ENCODE measurements at places on chromosomes 3 and 15. TPM values are rescaled to one million over a fixed set of nuclear protein-coding genes. Genes with fewer than 3 reads are reported as not detected.

Gene MINAR1
- total RNA-seq, result 0.79 TPM

Gene CLDN11
- total RNA-seq, result 0.33 TPM

Gene FEZF2
- total RNA-seq, result not detected

Gene ISG20
- 0.97 TPM for total RNA-seq

Gene TMEM108
- total RNA-seq, result 10.8 TPM

Gene ATP11B
- total RNA-seq, result 73.9 TPM

Gene SOX14
- not detected for total RNA-seq

Gene GOLGA8S
- not detected for total RNA-seq

Gene CCDC191
- total RNA-seq, result not detected

Gene XPC
- 16.3 TPM for total RNA-seq

Gene KCNH8
- not detected for total RNA-seq

Gene ALDH1L1
- total RNA-seq, result 0.08 TPM

GRCh38 chr3:50322386-50323091 is at the start of gene HYAL2:
TSS of gene HYAL2 (minus strand) at chr3:50322745. CDS start at chr3:50320489, 2,256 bp downstream.
- no peak for DNase-seq

DNA sequence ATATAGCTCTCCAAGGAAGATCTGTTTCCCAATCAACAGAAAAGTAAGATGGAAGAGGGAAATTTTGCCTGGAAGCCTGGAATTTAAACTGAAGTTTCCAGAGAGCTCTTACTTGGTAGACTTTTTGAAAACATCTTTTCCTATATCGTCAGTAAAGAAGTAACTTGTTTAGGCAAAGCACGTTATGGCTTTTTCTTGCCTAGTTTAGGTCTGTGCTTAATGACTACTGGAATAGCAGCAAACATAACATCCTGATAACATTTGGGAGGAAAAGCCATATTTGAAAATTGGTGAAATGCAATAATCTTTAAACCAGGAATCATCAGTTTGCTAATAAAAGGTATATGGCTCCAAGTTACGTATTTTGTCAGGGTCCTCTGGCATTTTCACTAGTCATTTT is 160.4 kb upstream of the CGNL1 start:
- DNase-seq, result no peak

DNA sequence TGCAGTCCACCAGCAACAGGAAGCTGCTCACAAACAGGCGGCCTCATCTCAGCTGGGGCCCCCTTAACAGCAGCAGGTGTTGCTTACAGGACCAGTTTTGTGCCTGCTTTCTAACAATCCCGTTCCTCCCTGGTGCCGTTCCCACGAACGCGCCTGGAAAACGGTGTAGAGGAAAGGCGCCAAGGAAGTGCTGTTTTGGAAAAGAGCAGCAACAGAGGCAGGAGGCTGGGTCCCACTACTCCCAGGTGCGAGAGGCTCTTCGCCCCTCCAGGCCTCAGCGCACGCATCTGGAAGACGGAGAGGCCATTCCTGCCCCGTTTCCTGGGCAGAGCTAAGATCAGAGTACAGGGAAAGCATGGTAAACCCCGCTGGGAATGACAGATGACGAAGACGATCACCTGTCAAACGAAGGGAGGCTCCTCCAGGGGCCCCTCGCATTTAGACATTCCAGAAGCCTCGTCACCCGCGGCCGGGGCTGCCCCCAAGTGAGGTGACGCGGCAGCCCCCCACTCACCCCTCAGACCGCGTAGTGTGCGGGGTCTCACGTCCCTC is 603 bp downstream of the SCAPER start:
- DNase-seq, result peak; percentile 64

DNA sequence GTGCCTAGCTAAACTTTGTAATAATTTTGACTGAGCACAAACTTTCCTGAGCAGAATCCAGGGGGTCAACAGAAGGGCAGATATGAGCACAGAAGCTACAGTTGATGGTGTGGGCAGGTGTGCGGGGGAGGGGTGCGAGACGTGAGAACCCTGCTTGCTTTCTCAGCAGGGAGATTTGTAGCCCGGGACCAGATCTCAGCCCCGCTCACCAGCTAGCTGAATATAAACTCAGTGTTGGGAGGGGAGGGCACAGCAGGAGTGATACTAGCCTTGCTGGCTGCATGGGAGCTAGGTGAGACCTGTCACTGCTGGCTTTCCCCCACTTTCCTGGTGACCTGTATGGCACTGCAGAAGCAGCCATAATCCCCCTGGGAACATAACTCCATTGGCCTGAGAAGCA is 83.4 kb downstream of the CLDN1 start:
- no peak for DNase-seq

GRCh38 chr3:197501879-197502620 is 53.7 kb downstream of the BDH1 start:
- DNase-seq, result peak; percentile 88

DNA sequence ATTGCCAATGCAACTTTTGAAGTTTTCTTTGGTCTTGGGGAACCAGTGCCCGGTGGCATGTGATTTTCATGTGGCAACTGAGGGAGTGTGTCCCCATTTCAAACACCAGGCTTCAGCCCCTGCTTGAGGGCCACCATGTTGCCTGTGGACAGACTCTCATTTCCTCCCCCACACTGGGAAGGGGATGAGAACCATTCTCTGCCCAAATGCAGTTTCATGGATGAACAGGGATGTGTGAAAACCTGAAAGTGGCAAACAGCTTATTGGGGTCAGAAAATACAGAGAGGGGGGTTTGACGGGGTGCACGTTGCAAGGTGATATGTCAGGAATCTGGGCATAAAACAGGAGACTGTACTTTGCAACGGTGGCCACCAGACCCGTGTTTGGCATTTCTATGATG is 6.3 kb downstream of the FAM107A start:
- no peak for DNase-seq

GRCh38 chr3:146594843-146595482 is 10.2 kb downstream of the PLSCR5 start:
- no peak for DNase-seq

GRCh38 chr3:107235193-107235927 is 141.9 kb upstream of the CCDC54 start:
- DNase-seq, result peak; percentile 22

DNA sequence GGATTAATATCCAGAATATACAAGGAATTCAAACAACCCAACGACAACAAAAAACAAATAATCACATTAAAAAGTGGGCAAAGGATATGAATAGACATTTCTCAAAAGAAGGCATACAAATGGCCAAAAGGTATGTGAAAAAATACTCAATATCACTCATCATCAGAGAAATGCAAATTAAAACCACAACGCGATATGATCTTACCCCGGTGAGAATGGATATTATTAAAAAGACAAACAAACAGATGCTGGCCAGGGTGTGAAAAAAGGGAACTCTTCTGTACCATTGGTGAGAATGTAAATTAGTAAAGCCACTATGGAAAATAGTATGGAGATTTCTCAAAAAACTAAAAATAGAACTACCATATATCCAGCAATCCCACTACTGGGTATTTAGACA is 43.5 kb upstream of the MEF2A start:
- DNase-seq, result no peak

DNA sequence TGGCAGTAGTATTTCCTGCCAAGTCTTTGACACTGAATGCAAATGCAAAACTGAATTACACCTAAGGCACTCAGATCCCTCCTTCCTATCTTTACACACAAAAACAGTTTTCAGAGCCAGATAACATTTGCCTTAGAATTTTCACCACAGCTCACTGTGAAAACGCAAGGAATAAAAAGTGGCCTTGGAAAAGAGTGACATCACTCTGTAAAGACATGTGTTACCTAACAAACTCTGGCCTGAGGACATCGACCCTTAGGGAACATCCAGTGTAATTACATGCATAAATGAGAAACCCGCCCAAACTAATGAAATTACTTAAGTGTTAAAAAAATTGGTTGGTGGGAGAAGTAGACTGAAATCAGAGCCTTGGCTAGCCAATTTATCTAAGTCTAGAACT is 88.9 kb downstream of the PLOD2 start:
- DNase-seq, result no peak

- DNase-seq, result no peak
Measured at GRCh38 chr3:52440671-52441070, 4.2 kb downstream of the SEMA3G start.

DNA sequence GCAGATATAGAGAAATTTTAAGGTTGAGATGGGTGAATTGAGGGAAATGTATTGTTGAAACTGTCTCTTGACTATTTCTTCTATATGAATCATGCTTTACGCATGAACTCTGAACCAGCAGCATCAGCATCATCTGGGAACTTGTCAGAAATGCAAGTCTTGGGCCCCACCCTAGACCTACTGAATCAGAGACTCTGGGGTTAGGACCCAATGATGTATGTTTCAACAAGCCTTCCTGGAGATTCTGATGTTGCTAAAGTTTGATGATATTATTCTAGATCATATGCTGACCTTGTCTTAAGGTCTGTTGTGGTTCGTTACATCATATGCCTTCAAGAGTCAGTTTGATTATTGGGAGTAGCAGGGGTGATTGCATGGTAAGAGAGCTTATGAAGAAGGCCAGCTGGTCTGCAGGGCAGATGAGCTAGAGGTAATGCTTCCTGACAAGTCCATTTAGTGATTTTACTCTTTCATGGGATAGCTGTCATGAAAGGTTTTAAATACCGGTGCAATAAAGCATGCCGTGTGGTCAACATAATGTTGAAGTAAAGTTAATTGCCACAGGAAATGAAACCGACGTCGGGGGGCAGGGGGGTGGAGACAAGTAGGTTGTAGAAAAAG is 152.4 kb upstream of the MRPL3 start:
- DNase-seq, result no peak

DNA sequence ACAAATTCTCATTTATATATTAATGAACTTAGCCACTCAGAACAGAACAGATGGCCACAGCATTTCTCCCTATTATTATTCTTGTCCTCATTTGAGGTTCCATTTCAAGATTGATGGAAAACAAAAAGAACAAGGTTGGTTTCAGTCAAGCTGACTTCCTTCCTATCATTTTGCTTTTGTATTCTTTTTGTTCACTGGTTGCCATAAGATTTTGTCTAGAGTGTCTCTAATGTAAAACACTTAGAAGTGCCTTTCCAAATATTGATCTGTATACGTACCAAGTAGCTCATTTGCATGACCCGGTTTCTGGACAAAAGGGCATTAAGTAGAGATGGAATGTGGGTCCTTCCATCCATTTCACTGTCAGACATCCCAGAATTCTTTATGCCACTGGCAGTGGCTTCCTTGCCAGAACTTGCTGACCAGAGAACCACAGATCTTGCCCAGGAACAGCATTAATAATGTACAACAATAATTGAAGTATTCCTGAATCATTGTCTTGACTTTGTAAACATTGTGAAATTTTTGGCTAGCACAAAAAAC is 63.8 kb downstream of the PEX5L start:
- DNase-seq, result no peak

DNA sequence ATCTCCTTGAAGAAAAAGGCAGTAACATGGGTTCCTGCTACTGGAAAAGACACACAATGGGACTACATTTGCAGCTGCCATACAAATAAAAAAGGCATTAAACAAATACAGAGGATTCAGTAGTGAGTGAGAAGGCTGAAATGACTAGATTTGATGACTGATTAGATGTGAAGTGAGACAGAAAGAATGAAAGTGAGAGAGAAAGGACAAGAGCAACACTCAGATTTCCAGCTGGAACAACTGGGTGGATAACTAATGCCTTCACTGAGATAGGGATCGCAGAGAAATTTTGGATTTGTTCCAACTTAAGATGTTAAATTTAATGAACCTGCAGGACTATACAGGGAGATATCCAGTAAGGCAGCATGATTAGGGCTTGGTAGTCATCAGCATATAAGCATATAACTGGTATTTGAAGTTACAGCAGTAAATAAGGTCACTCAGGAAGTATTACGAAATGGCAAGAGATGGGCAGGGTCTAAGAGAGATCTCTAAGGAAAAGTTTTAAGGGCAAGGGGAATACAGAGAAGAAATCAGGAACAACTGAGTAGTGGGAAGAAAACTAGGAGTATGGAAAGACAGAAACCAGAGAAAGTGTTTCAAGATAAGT is 8.2 kb downstream of the OSBPL11 start:
- DNase-seq, result no peak

DNA sequence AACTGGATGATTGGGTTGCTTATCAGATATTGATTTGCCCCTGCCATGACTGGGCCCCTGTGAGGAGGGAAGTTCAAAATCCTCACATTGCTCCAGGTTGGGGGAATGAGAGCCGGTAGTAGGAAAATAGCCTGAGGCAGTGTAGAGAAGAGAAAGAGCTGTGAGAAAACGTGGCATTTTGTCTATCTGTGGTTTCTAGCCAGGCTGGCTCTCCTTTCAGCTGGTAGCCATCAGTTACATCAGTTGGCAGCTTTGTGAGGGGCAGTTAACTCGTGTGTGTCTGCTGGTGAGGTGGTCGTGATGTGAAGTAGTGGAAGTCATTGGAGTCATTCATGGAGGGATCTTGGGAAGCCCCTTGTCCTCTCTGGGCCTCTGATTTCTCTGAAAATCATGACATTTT is 5.2 kb downstream of the ESYT3 start:
- peak; percentile 62 for DNase-seq

GRCh38 chr3:72659596-72659995 is 188.6 kb downstream of the SHQ1 start:
- peak; percentile 35 for DNase-seq

DNA sequence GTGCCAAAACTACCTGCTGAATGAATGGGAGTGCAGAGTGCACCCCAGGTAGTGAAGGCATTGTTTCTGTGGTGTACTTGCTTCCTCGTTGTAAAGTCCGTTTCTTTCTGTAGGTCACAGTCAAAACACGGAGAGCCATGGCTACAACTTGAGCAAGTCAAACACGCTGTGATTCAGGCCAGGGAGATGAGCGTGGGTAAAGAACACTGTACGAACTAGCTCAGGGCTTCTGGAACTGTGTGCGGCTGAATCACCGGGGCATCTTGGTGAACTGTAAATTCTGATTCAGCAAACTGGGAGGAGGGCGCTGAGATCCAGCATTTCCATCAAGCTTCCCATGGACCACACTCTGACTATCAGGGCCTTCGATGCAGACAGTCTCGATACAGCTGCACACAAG is 5.0 kb upstream of the TNK2 start:
- DNase-seq, result no peak

DNA sequence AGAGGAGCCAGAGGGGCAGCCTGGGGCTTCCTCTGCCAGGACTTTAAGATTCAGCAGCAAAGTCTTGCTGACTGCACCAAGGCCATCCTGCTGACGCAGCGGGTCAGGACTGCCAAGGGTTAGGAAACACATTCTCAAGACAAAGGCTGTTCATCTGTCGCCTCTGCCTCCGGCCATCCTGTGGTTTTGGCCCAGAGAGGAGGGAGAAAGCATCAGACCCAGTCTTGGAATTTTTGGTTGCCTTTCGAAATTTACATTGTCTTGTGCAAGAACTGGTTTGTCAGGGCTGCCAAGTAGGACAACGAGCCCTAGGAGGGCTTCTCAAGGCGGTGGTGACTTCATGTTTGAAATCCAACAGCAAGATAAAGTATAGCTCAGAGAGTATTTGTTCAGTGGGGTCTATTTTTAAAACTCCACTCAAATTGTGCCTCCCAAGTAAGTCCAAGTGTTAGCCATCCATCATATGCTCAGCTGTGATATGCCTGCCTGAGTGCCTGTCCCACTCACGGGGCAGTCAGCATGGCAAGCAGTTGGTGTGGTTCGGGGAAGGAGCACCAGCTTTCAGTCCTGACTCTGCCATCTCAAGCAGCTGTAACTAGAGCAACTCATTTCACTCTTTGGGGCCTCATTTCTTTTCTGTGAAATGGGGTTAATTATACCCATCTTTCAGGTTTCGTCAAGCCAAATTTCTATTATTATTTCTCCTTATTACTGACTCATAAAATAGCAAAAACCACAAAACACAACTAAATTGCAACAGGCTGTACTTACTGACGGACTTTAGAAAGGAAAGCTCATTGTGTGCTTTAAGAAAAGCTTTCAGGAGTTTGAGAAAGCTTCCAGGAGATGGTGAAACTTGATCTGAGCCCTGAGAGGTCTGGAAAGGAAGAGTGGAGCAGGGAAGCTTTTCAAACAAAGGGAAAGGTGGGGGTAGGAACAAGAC is 42.4 kb upstream of the RHO start:
- DNase-seq, result no peak

GRCh38 chr3:87361956-87362355 is 85.6 kb upstream of the POU1F1 start:
- DNase-seq, result no peak

Data from SJCRH30 (cell line).